ENCODE measurements at places on chromosomes 1 and 21.

DNA sequence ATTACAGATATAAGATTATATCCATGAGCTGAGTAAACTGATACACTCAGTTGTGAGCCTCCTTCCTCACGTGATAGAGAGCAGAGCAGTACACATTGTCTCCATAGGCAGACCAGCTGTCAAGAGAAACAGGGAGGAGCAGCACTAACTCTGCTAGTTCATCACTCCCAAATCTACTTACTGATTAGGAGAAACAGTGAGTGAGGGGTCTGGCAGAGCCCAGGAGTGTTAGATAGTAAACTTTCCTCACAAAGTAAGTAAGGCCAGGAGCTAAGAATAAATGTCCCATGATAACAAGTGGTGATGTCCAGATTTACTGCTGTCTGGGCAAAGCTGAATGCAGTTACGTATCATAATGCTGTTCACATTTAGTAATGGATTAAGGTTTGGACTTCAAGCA, 168.6 kb upstream of the KCNK2 start:
- DNase-seq = no peak

DNA sequence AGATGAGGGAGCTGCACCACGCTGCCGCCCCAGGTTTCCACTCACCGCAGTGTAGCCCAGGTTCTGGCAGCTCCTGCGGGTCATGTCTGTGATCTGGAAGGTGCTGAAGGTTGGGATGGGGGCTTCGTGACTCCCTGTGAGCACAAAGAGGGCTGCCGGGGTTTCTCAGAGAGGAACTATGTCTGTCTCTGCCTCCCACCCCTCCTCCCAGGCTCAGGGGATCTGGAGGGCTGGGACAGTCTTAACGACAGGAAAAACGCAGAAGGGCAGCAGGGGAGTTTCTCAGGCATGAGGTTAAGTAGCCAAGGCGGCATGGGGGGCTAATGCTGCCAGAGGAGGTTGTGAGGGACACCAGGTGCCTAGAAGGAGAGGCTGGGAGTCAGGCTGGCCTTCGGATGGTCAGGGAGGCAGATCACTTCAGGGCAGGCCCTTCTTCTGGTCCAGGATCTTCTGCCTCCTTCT, 656 bp downstream of the SH2D2A start:
- no peak for DNase-seq

- no peak for DNase-seq
Measured at GRCh38 chr1:186753241-186753640, 73.0 kb upstream of the PTGS2 start.

- no peak for DNase-seq
Measured at GRCh38 chr1:47190509-47190855, 646 bp upstream of the PDZK1IP1 start.

DNA sequence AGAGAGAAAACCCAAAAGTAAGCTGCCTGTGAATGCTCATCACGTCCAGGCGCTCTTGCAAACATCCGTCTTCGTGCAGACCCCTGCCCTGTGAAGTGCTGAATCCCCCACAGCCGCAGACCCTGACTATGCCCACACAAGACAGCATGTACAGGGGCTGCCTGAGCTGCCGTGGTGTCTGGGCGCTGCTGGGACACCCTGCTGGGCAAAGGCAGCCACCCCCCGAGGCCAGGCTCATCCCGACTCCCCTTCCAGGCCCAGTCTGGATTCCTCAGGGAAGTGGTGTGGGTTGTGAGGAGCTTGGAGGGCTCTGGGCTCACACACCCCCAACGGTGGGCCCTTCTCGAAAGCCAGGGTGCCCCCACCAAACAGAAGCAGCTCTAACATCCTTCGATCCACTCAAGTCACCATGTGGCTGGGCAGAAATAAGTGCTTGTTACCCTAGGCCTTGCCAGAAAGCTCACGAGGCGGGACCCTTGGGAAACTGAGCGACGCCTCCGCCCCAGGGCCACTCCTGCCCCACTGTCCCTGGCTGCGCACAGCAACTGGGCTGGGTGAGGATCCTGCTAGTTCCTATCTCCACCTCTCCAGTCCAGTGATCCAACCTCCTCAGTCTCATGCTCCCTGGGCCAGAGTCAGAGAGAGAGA, 4.8 kb upstream of the WNT9A start:
- DNase-seq = no peak

DNA sequence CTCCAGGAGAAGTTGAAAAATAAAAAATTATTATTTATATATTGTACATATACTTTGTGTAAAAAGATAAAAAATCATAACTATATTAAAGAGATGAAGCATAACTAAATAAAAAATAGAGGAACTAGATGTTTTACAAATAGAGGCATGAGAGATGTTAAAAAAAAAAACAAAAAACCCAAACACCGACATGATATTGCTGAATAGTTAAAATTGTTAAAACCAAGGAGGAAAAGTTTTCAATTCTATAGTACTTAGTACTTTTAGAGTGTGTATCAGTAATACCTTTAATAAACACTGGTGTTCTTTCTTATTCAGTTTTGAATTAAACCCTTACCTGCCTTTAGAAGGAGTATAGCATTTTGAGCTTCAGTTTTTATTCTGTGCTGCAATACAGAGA, 32.1 kb downstream of the BACH1 start:
- no peak for DNase-seq

DNA sequence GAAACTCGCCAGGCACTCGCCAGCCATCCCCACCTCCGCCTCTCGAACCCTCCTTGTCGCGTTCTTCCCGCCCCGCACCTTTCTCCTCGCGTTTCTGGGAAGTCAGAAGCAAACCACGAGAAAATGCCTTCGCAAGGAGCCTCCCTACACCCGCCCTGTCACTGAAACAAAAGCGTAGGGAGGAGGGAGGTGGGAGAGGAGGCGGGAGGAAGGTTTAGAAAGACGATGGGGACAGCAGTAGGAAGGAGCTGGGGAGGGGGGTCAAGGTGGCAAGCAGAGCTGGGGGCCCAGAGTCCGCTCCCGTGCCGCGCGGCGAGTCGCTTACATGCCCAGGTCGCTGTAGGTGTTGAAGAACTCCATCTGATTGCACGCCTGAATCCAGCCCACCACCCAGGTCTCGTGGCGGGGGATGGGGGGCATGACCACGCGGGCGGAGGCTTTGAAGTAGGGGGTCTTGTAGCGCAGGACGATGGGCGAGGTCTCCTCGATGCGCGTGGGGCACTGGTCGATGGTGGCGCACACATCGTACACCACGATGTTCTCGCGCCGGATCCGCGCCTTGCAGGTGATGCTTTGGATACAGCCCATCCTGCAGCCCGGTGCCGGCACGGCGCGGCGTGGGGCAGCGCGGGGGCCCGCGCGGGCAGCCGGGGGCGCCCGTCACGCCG, 1.0 kb downstream of the FAM78B start:
- no peak for DNase-seq

DNA sequence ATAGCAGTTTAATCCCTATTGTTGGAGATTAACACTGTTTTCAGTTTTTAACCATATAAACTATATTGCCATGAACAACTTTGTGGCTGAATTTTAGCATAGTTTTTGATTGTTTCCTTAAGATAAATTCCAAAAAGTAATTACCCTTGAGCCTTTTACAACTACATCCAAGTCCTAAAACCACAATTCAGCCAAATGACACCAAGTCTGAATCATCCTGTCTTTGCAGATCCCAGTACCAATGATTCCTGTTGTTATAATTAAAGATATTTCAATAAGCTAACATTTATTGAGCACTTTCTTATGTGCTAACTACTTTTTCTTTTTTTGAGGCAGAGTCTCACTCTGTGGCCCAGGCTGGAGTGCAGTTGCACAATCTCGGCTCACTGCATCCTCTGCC, 35.6 kb downstream of the IL23R start:
- DNase-seq = no peak

GRCh38 chr1:83125456-83125855, 873.5 kb downstream of the TTLL7 start:
- no peak for DNase-seq

DNA sequence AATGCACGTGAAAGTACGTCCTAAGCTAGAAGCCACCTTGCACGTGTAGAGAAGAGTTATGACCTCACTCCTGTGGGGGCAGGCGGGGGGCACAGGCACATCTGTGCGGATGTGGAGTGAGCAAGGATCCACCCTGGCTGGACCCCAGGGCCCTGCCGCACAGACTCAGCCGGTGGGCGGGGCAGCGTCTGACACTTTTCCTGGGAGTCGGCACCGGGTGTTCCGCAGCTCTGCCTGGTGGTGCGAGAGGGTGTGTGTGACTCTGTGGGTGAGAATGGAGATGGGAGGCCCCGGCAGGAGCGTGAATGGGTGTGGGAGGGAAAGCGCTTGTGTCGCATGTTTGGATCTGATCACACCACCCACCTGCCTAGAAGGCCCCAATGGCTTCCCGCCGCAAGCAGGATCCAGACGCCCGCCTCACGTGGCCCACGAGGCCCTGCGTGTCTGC, 29.5 kb downstream of the RAP1GAP start:
- no peak for DNase-seq

GRCh38 chr1:13478692-13479091, 35.1 kb downstream of the LRRC38 start:
- no peak for DNase-seq

- no peak for DNase-seq
Measured at GRCh38 chr1:38083541-38083940, 36.9 kb upstream of the POU3F1 start.

DNA sequence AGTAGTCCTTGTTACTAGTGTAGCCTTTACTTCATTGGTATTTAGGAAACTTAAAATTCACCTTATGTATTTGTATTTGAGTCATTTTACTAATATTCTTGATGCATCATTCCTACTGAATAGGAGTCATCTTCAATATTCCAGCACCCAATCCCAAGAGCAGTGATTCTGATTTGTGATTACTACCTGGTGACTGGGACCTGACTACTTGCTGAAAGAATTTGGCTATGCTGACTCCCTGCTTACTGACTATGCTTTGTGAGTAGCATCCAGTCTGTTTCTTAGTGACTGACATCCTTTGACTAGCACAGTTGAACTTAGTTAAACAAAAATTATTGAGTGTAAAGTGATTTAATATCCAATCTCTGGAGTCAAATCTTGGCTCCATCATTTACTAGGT, 129.9 kb upstream of the NEGR1 start:
- no peak for DNase-seq

GRCh38 chr1:89670163-89670562, 37.2 kb downstream of the LRRC8C start:
- no peak for DNase-seq

- DNase-seq = no peak
Measured at GRCh38 chr1:245671966-245672767, 517.4 kb downstream of the KIF26B start.

DNA sequence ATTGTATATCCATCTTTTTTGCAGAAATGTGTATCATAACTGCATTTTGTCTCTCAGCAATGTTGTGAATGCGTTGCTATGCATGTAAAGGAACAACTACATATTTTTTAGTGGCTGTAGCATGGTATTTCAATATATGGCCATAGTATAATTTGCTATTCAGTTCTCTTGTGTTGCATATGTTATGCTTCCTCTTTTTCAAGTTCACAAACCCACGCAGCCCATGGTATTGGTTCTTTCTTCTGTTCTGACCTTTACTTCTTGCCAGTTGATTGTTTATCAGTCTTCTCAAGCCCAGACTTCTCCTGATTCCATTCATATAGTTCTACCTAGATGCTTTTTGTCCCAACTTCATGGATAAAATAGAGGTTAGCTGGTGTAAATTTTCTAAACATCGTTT, 6.1 kb downstream of the SLC22A15 start:
- DNase-seq = no peak

GRCh38 chr1:86018283-86018923, 138.2 kb downstream of the COL24A1 start:
- peak; percentile 20 for DNase-seq

GRCh38 chr1:70462611-70463010, 51.5 kb downstream of the CTH start:
- DNase-seq = no peak

GRCh38 chr1:6624710-6625583, at the start of gene THAP3:
Gene THAP3 (plus strand): TSS chr1:6624868. CDS start chr1:6625219, 351 bp downstream.
- no peak for DNase-seq

- no peak for DNase-seq
Measured at GRCh38 chr1:51329443-51330325, 678 bp downstream of the TTC39A start.

- no peak for DNase-seq
Measured at GRCh38 chr1:168614235-168614634, 37.8 kb downstream of the XCL1 start.

DNA sequence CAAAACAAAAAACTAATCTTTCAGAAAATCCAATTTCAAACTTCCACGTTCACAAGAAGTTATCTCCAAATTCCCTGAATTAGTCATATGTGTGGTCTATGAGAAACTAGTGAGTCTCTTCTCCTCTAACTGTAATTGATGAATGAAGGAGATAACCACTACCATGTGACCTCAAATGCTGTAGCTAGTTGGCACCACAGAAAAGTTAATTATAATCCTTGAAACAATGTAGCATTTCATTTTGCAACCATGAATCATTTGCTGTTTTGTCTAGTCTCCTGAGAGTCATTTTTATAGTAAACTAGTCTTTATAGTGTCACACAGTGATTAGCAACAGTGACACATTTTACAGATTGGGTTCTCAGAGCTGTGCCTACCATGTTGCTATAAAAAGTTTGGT, 287.5 kb downstream of the LRRIQ3 start:
- DNase-seq = no peak

- no peak for DNase-seq
Measured at GRCh38 chr1:153490272-153491051, 30.0 kb upstream of the S100A7 start.

All from smooth muscle cell of the brain vasculature (primary cell).